ENCODE measurements at places on chromosomes 16 and 17.

GRCh38 chr16:23957287-23957686 lies 121.5 kb downstream of the PRKCB start:
- DNase-seq = no peak

- DNase-seq = peak; percentile 72
Measured at GRCh38 chr16:67428146-67428731, 2.7 kb upstream of the HSD11B2 start.

DNA sequence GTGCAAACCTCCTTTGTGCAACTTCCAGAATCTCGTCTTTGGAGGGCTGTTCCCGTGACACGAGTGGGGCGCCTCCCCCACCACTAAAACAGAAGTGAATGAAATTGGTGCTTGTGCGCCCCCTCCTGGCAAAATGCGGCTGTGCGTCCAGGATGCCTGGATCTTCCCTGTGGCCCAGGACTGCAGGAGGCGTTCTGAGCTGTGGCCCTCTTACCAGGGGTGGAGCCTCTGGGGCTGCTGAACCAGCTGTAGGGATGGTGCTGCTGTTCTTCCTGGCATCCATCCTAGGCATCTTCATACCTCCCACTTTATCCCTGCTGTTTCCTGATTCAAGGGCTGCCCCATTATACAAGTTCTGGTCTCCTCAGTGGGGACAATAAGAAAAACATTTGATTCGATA lies 18.5 kb upstream of the NAGLU start:
- DNase-seq = peak; percentile 95

- DNase-seq = no peak
Measured at GRCh38 chr16:86277221-86277620, 233.1 kb upstream of the FOXF1 start.

- DNase-seq = no peak
Measured at GRCh38 chr16:65010125-65010524, 111.7 kb downstream of the CDH11 start.

- no peak for DNase-seq
Measured at GRCh38 chr17:42618442-42619150, 9.1 kb downstream of the TUBG1 start.

DNA sequence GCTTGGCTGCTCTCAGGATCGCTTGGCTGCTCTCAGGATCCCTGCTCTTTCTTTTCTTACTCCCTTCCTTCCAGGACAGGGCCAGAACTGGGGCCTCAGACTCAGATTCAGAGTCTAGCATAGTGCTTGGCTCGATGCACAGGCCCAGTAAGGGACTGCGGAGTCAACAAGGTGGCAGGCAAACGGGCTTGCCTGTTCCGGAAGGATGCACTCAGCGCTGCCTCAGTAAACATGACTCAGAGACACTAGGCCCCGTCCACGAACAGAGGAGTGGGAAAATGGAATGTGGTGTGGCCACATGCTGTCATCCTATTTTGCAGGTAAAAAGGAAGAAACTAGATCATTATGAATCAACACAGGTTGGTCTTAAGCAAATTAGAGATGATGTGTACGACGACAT lies 9.8 kb downstream of the SPHK1 start:
- no peak for DNase-seq

DNA sequence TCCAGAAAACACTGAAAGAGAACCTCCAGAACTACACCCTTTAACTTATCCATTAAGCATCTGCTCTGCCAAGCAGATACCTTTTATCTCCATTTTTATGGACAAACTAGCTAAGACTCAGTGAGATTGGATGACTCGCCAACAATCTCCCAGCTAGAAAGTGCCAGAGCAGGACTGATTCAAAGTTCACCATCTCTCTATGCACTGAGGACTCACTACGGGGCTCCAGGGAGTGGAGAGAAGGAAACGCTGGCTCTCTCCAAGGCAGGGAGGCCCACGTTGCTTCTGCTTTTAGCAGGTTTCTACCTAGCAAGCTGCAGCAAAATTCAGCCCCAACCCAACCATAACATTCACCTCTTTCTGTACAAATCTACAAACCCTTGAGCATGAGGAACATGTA lies 52.8 kb upstream of the ARHGAP44 start:
- no peak for DNase-seq

- DNase-seq = no peak
Measured at GRCh38 chr17:45581860-45582259, 91.3 kb upstream of the PLEKHM1 start.

DNA sequence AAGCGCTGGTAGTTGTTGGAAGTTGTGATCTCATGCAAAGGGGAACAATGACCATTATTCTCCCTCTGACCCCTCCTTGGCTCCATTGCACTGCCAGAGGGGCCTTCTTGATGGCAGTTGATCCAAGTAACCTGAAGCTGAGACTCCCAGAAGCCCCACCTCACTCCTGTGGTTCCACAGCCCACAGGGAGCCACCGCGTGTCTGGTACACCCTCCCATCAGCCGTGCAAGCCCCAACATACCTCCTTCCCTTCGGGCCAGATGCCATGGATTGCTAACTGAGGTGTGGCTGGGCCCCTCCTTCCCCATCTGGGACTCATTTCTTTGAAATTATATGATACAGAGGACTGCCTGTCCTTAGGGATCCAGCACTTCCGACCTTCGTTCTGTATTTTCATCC lies 17.8 kb downstream of the SAP30BP start:
- no peak for DNase-seq

DNA sequence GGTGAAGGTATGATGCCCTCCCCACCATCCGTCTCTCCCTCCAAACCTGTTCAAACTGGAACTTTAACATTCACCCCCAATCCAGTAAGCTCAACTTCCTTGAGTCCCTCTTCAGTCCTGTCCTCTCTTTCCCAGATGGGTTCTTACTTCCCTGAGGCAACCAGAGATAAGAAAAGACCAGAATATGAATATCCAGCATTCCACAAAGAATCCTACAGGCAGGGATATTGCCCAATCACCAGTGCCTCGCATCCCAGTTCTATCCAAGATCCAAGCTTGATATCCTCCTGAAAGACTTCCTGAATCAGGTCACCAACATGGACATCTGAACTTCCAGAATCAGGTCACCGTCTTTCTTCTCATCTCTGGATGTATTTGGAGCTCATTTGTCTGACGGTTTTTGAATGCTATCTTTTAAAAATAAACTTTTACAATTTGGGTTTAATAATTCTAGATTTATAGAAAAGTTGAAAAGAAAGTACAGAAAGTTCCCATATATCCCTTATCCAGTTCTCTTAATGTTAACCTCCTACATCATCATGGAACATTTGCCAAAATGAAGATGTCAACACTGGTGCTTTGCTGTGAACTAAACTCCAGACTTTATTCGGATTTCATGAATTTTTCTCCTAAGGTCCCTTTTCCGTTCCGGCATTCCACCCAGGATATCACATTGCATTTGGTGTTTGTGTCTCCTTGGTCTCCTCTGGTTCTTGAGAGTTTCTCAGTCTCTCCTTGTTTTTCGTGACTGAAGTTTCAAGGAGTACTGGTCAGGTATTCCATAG lies 13.7 kb upstream of the COL1A1 start:
- no peak for DNase-seq

DNA sequence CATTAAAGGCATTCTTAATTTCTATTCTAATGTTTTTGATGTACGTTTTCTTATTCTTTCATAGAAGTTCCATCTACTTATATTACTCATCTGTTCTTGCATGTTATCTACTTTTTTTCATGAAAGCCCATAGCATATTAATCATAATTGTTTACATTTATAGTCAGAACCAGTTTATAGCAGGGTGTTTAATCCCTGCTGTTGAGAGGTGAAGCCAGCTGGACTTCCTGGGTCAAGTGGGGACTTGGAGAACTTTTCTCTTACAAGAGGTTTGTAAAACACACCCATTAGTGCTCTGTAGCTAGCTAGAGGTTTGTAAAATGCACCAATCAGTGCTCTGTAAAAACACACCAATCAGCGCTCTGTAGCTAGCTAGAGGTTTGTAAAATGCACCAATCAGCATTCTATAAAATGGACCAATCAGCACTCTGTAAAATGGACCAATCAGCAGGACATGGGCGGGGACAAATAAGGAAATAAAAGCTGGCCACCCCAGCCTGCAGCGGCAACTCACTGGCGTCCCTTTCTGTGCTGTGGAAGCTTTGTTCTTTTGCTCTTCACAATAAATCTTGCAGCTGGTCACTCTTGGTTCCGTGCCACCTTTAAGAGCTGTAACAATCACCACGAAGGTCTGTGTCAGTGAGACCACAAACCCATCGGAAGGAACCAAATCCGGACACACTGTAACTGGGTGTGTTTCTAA lies 120.6 kb downstream of the TANC2 start:
- DNase-seq = no peak

GRCh38 chr17:60562421-60562820 lies 36.4 kb upstream of the APPBP2 start:
- DNase-seq = no peak

- no peak for DNase-seq
Measured at GRCh38 chr17:33113991-33114370, 122.3 kb downstream of the SPACA3 start.

DNA sequence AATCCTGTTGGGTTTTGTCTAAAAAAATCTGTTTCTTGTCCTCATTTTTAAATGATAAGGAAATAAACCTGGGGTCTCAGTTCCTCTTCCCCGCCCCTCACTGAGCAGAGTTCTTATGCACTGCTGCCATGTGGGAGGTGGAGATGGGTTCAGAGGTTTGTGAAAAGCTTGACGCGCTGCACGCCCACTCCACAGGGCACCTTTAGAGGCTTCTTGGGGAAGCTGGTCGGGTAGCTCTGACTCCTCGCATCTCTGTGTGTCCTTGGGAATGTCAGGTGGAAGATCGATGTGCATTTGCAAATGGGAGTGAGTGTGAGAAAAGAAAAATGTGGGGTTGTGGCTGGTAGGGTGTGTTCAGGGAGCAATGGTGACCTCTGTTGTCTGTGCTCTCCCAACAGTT lies 4.7 kb upstream of the ZNHIT3 start:
- DNase-seq = no peak

GRCh38 chr17:53061446-53061845 lies 761.3 kb upstream of the KIF2B start:
- no peak for DNase-seq

GRCh38 chr16:82867485-82867884 lies 240.7 kb downstream of the CDH13 start:
- no peak for DNase-seq

DNA sequence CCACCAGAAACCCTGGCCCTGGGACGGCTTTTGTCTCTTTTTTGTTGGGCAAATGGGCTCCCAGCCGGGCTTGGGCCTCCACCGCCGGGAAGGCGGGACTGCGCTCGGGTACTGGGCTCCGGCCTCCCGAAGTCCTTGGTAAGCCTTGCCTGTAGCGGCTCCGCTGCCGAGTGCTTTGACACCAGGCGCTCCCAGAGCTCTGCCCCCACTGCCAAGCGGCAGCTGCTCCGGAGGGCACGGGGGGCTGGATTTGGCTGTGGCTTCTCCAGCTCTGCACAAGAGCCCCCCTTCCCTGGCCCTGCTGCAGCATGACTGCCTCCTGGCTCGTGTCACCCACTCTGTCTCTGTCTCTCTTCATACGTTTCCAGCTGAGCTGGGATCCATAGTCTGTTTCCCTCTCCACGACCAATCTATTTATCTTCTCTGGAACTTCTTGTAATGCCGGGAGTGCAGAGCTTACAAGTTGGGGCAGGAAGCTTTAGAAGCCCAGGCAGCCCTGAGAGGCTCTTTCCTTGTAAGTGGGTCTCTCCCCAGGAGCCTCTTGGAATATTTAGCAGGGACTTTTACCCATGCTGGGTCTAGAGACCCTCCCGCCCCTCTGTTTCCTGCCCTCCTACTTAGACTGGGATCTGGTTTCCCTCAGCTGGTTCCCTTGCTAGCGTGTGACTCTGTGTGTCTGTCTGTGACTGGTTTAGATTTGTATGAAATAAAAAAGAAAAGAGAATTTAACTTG lies 246.9 kb upstream of the GSE1 start:
- no peak for DNase-seq

DNA sequence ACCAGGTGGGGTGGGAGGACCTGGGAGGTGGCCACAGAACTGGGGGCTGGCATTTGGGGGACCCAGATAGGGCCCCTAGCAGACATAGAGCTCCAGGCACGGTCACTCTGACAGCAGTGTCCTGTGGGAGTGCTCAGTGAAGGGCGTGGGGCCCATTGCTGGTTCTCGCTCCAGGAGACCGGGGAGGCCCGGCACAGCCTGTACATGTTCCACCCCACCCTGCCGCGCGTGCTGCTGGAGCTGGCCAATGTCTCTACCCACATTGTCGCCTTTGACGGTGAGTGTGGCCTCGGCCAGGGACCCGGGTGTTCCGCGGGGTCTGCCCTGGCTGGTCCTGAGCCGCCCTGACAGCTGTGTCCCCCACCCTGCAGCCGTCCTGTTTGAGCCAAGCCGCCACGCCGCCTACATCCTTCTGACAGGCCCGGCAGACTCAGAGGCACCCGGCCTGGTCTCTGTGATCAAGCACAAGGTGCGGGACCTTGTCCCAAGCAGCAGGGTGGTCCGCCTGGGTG lies 11.2 kb downstream of the RGS11 start:
- no peak for DNase-seq

DNA sequence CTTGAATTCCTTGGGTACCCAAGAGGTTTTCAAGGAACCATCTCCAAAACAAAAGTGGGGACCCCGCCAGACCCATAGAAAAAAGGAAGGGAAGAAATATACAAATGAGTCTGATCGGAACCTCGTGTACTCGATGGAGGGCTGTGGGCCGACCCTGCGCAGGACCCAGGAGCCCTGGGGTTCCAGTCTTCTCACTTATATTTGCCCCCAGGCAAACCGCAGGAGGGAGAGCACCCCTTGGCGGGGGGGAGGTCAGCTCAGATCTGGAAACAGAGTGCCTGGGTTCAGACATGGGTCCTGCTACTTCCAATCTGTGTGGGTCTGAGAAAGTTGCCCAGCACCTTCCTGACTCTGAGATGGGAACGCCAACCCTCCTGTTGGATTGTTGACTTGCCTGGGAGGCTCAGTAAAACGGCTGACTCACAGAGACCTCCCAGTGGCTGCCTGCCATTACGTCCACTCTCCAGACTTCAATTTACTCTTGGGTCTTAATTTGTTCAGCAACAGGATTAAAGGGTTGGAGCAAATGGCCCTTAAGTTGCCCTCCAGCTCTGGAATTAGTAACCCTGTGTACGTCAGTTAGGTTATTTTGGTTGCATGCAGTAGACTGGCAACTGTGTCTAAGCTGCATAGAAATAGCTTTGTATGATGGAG lies 24.9 kb upstream of the CACNG4 start:
- no peak for DNase-seq

DNA sequence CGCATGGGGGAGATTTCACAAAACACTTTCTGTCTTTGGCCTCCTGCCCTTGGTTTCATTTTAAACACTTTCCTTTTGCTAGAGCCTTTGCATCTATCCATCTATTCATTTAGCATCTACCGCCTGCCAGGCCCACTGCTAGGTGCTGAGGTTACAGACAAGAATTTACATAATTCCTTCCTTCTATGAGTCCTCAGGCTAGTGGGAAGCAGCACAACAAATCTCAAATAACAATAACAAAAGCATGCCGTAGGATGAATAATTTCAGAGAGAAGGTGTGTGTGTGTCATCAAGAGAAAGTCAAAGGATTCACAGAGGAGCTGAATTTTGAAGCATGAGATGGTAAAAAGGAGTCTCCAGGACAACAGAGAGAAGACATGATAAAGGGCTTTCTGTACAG lies 6.1 kb upstream of the SLC46A1 start:
- no peak for DNase-seq

DNA sequence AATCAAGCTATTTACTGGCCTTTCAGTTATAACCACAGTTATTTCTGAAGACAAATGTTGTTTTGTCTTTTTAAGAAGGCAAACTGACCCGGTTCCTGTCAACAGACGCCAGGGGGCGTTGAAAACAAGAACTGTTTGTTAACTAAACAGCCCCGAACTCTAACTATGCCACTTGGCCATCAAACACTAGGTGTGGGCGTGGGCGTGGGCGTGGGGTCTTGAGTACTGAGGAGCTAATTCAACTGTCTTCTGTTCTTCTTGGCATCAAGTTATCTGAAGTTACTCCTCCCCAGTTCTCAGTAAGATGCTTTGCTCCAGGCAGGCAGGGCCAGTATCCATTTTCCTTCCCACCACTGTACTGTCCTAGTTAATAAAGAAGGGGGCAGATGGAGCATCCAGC lies 63.3 kb upstream of the MTMR4 start:
- DNase-seq = peak; percentile 40
